ENCODE measurements at places on chromosomes 6 and 20.

- no peak for DNase-seq
These were observed 58.2 kb downstream of the NFATC2 start for GRCh38 chr20:51484141-51484815.

- no peak for DNase-seq
These were observed 29.0 kb downstream of the ANGPT4 start for GRCh38 chr20:887137-887536.

DNA sequence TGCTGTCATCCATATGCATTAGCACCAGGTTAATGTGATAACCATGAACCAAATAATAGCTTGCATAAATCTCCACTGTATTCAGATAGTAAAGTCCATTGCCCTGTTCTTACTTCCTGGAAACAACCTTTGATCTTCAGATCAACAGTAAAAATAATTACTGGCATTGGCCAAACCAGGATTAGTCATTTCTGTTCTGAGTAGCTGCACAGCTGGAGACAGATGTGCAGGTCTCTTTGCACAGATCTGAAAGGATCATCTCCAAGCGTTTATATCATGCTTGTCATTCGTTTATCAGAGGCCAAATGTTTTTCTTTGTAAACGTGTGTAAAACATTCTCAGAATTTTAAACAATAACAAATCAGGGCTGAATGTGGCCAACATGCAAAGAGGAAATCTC is 134.4 kb upstream of the HMGCLL1 start:
- DNase-seq: no peak

DNA sequence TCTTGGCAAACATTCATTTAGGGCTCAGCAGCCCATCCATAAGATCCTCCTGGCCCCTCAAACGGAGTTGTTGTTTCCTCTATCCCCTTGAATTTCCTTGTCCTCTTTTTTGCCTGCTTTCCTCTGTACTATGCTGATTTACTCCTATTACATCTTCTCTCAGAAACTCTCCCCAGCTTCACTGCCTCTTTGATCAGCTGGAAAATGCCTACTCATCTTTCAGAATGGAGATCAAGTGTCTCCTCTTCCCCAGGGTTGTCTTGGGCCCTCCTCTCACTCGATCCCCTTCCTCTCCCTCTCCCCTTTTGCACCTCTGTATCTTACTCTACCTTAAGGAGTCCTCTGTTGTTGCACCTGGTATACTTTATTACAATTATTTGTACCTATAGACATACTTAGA is 60.2 kb downstream of the PHF20 start:
- DNase-seq: no peak

Measured in HTR-8/SVneo (cell line).